Stimulated activated CD8-positive, alpha-beta memory T cell treated with anti-CD3 and anti-CD28 coated beads, Interleukin-15, amount 100 ng/mL, for 48 hours (primary cell): ENCODE measurements at places on chromosomes 3 and 15.

DNA sequence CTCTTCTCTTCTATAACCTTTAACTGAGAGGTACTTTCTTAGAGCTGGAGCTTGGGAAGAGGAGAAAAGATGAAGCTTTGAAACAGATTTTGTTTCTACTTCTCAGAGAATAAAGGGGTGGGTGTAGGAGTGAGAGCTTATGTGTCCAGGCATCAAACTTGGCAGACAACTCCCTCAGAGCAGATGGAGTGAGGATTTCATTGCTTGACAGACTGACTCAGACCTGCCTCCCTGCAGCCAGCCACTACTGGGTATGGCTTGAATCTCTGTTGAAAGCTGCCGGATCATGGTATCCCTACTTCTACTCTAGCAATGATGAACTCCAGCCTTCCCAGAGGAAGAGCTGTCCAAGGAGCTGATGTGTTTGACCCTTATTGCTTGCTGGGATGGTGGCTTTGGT, 36.7 kb downstream of the SYN2 start:
- DNase-seq = no peak

DNA sequence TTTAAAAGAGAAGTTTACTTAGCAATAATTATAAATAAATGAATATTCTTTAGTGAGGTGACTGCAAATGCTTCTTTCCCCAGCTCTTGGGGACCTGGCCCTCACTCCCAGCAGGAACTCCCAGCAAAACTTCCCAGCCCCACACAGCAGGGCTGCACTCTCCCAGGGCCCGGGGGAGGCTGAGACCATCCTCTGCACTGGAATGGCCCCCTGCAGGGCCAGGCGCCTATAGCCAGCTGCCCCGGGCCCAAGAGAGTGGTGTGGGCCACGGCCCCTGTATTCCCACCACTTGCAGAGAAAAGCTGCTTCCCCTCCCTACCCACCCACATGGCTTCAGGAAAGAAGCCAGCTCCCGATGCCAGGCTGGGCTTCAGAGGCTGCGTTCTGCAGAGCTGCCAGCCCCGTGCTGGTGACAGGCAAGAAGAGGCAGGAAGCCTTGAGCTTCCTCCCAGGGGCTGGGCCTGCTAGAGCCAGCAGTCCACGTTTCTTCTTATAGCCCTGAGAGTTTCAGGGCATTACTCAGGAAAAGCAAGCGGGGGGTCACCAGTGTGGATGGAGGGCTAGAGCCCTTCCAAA, 20.0 kb downstream of the IDH2 start:
- DNase-seq = no peak

DNA sequence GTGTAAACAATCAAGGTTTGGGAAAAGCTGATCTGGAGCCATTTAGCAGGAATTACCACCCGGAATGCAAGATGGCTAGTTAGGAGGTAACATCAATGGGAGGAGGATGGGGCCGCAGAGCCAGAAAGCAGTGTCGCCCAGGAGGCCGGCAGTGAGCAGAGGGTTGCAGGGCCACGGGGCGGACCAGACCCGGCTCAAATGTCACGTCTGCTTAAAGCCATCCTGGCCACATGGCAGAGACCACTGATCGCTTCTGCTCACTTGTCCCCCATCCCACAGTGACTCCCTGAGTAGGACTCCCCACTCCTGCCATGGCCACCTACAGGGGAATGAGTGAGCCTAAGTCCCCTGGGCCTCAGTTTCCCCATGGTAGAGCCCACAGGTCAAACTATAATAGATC, 18.2 kb downstream of the MGLL start:
- no peak for DNase-seq

- DNase-seq = no peak
Observed at GRCh38 chr3:128144512-128145187, 8.6 kb upstream of the EEFSEC start.

- DNase-seq = no peak
Observed at GRCh38 chr15:74265046-74265639, 29.0 kb downstream of the CCDC33 start.

- DNase-seq = no peak
Observed at GRCh38 chr3:183634707-183635106, 716 bp upstream of the KLHL24 start.

- DNase-seq = no peak
Observed at GRCh38 chr3:13159890-13160289, 86.7 kb upstream of the IQSEC1 start.

DNA sequence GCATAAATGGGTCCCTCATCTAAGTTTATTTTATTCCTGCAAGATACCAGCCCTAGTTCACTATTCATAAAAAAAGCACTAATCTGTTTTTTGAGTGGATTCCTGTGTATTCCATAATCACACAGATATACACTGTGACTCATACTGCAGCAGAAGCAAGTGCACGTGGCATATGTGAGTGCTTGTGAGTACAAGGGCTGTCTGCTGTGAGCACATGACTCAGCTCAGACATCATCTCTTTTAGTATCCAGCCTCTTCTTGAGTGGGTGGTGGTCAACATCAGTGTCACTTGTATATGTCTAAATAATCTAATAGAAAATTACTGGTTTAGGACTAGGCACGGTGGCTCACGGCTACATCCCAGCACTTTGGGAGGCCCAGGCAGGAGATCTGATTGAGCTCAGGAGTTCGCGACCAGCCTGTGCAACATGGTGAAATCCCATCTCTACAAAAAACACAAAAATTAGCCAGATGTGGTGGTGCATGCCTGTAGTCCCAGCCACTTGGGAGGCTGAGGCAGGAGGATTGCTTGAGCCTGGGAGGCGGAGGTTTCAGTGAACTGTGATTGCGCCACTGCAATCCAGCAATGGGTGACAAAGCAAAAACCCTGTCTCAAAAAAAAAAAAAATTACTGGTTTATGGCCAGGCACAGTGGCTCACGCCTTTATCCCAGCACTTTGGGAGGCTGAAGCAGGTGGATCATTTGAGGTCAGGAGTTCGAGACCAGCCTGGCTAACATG, 49.8 kb downstream of the NIPA2 start:
- no peak for DNase-seq

- DNase-seq = no peak
Observed at GRCh38 chr15:51755790-51756189, 4.4 kb downstream of the TMOD2 start.

GRCh38 chr15:90812958-90813265, 55.5 kb upstream of the FURIN start:
- no peak for DNase-seq

GRCh38 chr3:136995652-136996051, 37.9 kb downstream of the IL20RB start:
- DNase-seq = no peak

DNA sequence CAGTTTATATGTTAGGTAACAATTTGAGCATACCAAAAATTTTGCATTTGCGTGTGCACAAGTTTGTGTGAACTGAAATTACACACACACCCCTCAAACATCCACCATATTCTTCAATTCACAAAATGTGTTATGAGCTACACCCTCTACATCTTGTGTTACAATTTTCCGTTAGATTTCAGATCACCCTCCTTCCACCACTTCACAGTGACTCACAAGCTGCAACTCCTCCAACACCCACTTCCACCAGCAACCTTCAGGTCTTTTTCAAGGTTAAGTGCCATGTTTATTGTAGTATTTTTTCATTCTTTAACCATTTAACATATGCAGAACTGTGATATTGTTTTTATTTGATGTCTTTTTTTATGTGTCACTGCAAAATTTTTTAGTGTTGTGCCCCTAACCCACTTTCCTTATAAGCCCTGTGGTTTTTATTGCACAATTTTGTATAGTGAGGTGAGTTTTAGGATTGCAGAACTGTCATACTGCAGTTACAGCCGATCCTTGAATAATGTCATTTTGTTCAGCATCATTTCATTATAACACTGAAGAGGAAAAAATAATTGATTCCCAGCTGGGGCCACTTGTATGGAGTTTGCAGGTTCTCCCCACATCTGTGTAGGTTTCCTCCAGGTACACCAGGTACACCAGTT, 148.9 kb downstream of the PLCL2 start:
- no peak for DNase-seq

DNA sequence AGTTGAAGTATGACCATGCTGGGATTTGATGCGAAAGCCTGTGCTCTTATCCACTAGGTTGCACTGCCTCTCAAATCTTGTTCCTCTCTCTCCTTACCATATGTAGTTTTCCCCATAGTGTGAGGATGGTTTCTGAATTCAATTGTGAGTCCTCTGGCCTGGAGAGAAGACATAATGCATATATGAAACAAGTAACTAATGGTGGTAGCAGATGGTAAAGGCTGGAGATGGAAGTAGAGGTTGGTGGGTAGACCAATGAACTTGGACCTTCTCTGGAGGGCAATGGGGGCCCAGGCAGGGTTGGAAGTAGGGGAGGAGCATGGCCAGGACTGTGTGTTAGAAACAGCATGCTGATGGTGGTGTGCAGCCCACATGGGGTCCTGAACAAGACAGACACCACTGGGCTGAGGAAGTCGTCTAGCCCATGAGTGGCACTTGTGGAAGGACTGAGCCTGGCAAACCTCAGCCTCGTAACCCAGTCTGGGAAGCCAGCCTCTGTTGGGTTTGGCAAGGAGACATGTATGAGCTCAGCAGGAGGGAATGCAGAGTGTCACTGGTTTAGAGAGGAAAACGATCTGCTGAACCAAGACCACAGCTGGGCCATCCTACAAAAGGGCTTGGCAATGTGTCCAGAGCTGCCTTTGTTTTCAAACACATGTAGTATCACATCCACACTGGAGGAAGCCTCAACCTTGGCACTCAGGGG, 18.5 kb upstream of the LMCD1 start:
- DNase-seq = no peak
